RPMI7951 (cell line): ENCODE measurements at places on chromosomes 2 and 18. TPM values are rescaled to one million over a fixed set of nuclear protein-coding genes. Genes with fewer than 3 reads are reported as not detected.
A peak's percentile ranks its signal among the peaks of the same experiment; 100 is the strongest.

DNA sequence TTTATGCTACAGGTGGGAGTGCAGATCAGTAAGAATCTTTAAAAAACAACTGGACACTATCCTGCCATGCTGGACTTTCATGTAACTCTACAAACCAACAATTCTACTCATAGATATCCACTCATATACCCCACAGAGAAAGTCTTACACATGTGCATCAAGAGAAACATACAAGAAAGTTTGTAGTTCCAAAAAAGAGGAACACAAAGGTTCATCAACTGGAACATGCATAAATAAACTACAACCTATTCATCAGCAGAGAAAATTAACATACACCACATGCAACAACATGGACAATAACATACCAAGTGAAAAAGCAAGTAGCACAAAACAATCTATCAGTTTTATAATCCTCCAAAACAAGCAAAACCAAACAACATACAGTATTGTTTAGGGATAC, 17.0 kb downstream of the TCF4 start:
- no peak for DNase-seq

- no peak for DNase-seq
Observed at GRCh38 chr2:136486115-136486514, 279.2 kb upstream of the THSD7B start.

DNA sequence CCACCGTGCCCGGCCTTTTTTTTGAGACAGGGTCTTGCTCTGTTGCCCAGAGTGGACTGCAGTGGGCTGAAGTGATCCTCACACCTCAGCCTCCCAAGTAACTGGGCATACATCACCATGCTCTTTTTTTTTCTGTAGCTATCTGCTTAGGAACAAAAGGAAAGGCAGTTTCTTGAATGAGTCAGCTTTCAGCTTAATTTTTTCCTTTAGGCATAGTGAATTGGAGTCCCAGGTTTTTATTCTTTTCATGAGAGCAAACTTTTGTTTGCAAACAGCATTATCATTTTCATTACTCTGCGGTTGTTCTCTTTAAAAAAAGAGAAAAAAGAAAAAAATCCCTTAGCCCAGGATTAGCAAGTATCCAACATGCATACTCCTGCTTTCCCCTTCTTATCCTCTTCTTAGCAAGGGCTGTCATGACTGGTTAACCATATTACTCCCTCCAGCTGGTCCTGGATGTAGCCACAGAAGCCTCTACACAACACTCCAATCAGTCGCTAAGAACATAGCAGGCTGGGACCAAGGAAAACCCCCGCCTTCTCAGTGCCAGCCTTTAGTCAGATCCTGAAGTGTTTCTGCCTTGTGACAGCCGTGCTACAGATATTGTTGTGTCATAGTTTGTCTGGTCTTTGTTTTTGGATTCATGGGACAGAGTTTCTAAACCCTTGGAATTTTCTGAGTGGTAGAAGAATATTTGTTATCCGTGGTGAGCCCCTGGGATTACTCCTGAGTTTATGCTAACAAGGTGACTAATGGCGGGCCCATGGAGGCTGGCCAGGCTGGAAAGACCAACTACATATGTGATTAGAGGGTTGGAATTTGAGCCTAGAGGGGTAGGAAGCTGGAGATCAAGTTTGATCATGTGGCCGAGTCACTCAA, 23.3 kb upstream of the ST3GAL5 start:
- DNase-seq = peak; percentile 94

GRCh38 chr2:136932700-136933099, 167.4 kb downstream of the THSD7B start:
- peak; percentile 47 for DNase-seq

DNA sequence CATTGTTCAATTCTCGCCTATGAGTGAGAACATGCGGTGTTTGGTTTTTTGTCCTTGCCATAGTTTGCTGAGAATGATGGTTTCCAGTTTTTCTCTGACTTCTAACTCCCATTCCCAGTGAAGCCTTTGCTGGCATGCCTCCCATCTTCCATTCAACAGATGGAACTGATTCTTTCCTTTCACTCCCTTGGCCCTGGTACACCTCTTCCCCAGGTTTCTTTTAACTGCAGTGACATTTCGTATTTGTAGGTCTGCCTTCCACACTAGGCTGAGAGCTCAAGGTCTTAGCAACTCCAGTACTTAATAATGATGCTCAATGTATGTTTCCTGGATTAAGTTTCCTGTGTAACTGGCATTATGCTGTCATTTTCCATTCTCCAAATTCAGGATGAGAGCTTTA, 48.5 kb downstream of the GAREM1 start:
- no peak for DNase-seq

GRCh38 chr2:156430236-156430979, 5.8 kb upstream of the GPD2 start:
- DNase-seq = peak; percentile 33

- DNase-seq = no peak
Observed at GRCh38 chr2:130287656-130288026, 55.1 kb upstream of the IMP4 start.

GRCh38 chr2:150480971-150481830, 6.3 kb downstream of the RND3 start:
- DNase-seq = no peak

The SLC9A4 gene
- not detected in 2 replicates for total RNA-seq

The DES gene
- total RNA-seq = 0.20 and 0.60 TPM in 2 replicates
